ENCODE measurements at places on chromosomes 13 and 19.

GRCh38 chr13:24007979-24008620, 110.8 kb upstream of the C1QTNF9B start:
- no peak for DNase-seq

DNA sequence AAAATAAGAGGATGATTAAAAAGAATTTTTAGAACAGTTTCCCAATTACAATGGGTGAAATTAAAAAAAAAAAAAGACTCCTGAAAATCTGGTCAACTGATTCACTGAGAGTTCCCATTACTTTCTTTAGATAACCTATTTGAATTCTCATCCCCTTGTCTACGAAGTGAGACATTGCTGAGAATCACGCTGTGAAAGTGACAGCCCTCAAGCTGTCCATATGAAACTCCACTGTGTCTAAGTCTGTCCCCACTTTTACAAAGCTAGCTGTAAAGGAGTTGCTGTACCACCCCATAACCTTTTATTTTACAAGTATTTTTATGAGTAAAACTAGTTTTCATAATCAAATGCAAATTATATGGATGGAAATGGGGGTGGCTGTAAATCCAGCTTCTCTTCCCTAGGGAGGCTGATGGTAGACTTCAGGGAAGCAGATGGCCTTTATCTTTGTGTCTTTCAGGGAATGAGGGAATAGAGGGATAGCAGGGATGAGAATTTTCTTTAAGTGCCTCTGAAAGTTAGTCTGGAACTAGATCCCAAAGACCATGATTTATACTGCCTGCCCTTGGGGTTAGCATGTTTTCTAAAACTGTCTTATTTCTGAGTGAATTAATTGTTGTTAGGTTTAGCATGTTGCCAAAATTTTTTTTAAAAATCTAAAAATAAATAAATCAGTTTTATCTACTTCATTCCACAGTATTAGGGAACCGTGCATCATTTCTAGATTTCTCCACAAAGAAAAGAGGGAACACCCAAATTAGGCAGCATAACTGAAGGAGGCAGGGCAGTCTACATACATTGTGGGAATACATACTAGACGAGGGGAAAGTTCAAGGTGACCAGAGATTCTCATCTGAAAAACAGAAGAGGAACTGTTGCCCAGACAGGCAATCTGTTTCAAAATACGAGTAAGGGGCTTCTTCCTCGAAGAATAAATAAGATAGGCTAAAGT, 1219.1 kb downstream of the UQCRFS1 start:
- DNase-seq = no peak

DNA sequence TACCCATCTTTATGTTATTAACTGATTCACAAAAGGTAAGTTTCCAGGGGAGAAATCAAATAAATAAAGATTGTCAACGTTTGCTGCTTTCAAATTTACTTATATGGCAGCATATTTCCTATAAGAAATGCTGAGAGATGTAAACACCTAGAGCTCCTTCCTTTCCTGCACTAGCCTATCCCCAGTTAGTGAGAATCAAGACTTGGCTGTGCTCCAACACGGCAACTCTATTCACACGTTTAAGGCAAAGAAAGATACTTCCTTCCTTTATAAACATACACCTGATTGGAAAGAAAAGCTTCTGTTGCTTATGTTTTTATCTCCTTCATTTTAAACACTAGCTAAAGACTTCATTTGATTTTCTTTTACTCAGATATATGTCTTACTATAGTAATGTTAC, 107.0 kb downstream of the PCDH9 start:
- no peak for DNase-seq

DNA sequence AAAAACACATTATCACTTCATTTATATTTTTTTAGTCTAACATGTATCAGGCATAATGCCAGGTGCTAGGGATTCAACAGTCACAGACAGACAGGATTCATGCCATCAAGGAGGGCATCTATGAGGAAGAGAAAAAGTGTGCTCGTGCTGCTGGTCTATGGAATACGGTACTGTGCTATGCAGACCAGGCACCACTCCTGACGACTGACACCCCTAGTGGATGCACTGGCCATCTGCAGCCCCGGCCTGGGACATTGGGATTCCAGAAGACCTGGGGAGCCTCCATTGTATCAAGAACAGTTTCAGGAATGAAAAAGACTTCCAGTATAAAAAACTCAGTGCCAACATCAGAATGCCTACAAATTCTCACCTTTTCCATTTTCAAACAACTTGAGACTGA, 94.0 kb downstream of the KLF12 start:
- peak; percentile 36 for DNase-seq

DNA sequence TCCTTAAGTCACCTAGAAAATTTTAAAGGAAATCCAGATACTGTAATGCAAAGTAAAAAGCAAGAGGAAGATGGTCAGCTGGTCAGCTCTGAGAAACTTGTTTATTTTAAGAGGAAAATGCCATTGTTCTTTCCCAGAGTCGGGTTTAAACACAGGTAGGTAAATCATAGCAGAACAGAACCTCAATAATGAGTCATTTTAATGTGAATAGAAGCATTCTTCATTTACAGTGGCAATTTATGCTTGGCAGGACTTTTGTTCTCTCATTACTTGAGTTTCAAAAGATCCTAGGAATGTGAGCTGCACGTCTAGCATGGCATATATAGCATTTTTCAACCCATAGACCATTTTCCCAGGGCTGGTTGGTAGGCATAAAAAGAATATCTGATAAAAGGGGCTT, 132.3 kb downstream of the LIG4 start:
- DNase-seq = peak; percentile 1

- DNase-seq = peak; percentile 79
Measured at GRCh38 chr19:48999481-49000325, 6.0 kb downstream of the RUVBL2 start.

DNA sequence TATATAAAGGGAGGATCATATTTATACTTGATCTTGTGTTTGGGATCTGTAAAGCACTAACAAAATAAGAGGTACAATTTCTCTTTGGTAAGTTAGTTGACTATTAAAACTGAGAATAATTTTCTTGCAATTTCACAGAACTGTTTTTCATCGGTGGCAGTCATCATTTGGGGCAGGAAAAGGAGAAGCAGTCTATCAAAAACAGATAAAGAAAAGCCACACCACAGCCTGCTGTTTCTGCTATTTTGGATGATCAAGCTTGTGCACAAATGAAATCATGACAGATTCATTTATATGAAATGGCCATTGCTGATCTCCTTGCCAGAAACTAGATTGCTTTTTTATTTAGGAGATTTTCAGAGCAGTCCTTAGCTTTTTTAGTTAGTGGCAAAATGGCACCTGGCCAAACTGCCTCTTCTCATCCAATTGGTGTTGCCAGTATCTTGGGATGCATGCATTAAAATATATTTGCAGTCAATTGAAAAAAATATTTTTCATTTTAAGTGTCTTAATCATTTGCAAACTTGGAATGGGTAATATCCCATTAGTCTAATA, 326.0 kb downstream of the HS6ST3 start:
- DNase-seq = no peak
